Prostate gland (tissue), 2 donors: ENCODE measurements at places on chromosomes 2 and 18.
A peak's percentile ranks its signal among the peaks of the same experiment; 100 is the strongest.

GRCh38 chr18:59272221-59272888 is 899 bp downstream of the RAX start:
- H3K4me3 ChIP-seq: peak overlapping the region; percentile 12
- H3K27me3 ChIP-seq: peaks cover 45% of the 10 kb centered on the region
- no peaks in the 10 kb centered on the region for H3K36me3 ChIP-seq
- DNase-seq: no peak

DNA sequence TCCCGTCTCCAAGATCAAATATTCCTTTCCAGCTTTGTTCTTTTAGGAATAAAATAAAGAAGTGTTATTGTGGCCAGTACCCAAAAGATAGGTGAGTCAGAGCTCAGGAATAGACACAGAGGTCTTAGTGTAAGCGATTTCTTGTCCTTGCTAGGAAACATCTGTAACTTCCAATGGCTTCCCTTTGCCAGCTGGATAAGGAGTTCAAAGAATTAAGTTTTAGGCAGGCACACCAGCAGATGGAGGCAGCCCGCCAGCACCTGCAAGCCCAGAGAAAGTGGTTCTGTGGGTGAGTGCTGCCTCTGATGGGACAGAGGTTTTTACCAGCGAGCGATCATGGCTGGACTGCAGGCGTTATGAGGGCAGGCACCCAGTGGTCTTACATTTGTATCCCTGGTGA is 125.4 kb downstream of the MGAT5 start:
- H3K4me3 ChIP-seq: no peak overlapping the region
- DNase-seq: no peak
- no peaks in the 10 kb centered on the region for H3K4me1 ChIP-seq
- no peaks in the 10 kb centered on the region for H3K27me3 ChIP-seq

DNA sequence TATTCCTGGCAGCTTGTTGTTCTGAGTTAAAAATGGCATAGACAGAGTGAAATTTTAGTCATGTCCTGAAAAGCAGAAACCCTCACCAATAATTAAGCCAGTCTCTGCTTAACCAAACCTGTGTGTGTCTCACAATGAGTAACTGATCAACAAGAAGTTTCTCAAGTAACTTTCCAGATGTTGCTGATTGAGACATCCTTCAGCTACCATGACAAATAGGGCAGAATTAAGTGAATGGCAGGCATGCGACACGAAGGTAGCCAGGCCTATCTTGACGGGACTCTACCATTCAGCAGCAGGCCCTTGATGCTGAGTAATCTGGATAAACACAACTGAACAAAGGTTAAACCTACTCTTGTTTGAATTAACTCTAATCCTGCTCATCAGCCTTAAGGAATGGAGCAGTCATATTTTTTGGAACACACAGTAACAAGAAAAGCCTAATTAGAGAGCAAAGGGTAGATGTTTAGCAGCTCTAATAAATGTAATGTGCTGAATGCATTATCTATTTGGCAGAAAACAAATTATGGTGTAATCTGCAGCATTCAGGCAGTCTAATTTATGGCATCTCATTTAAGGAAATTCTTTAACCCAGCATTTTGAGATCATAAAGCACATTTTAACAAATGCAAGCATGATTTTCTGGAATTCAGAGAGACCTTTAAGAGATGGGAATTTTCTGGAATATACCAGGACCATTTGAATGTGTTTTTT is 159.5 kb upstream of the EPHA4 start:
- no peaks in the 10 kb centered on the region for H3K36me3 ChIP-seq
- no peak overlapping the region for H3K4me3 ChIP-seq
- no peaks in the 10 kb centered on the region for H3K27me3 ChIP-seq
- no peak overlapping the region for H3K27ac ChIP-seq

DNA sequence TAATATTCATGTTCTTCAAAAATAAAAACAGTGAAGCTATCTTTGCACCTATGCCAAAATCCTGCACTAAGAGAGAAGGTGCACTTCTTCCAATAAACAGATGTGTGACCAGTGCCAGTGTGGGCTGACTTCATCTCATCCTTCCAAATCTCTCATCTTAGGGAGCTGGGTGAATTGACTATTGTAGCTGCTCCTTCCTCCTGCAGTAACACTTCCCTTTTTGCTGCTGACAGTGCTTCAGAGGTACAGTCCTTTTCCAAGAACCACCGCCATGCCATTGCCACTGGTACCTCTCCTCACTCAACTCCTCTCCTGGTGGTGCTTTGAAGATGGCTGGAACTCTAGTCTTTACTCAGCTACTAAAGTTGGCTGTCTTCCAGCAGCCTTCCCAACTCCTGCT is 42.1 kb upstream of the ARHGAP25 start:
- H3K4me3 ChIP-seq: no peak overlapping the region
- no peaks in the 10 kb centered on the region for H3K27me3 ChIP-seq
- no peak for DNase-seq
- H3K4me1 ChIP-seq: no peaks in the 10 kb centered on the region
- H3K27ac ChIP-seq: no peak overlapping the region
- no peaks in the 10 kb centered on the region for H3K36me3 ChIP-seq

DNA sequence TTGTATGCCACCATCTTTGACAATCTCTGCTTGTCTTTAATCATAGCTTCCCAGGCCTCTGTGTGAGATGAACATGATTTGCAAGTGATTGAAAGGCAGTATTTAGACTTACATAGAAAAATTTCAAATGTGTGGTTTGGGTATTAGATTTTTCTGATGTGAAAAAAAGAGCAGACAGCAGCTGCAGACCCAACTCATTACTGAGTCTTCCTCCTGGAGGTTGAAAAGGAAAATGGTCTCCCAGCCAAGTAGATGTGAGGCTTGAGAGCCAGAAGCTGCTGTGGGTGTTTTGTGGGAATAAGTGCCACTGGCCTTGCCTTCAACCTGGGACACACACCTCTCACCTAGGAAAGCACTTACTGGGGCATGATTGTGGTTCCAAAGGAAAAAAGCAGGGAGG is 92.5 kb downstream of the KCTD18 start:
- H3K4me3 ChIP-seq: no peak overlapping the region
- H3K27ac ChIP-seq: no peak overlapping the region
- no peaks in the 10 kb centered on the region for H3K36me3 ChIP-seq
- no peaks in the 10 kb centered on the region for H3K27me3 ChIP-seq
- no peaks in the 10 kb centered on the region for H3K4me1 ChIP-seq

- no peaks in the 10 kb centered on the region for H3K36me3 ChIP-seq
- H3K27me3 ChIP-seq: no peaks in the 10 kb centered on the region
- DNase-seq: peak; percentile 50
- no peak overlapping the region for H3K4me3 ChIP-seq
These were observed 199.2 kb downstream of the KLHL29 start for GRCh38 chr2:23584054-23584745.

DNA sequence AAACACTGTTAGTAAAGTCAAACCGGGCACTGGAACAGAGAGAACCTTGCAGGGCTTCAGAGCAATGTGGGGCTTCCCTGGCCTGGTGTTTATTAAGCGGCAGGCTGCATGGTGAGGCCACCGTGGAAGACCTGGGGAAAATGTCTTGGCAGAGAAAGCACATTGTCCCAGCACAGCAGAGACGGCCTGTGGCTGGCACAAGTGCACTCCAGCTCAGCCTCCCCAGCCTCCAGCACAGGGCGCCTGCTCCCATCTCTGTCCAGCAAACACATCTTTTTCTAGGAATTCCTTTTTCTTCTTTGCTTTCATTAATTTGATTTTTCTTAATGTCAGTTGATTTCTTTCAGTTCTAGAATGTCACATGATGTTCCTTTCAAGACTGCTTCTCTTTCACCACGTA is 138.2 kb upstream of the NFATC1 start:
- no peak overlapping the region for H3K4me3 ChIP-seq
- no peak overlapping the region for H3K27ac ChIP-seq
- DNase-seq: no peak
- no peaks in the 10 kb centered on the region for H3K27me3 ChIP-seq

GRCh38 chr2:241689306-241689705 is 2.7 kb upstream of the DTYMK start:
- DNase-seq: no peak
- peaks cover 9% of the 10 kb centered on the region for H3K4me1 ChIP-seq
- H3K27ac ChIP-seq: no peak overlapping the region
- H3K36me3 ChIP-seq: no peaks in the 10 kb centered on the region
- no peaks in the 10 kb centered on the region for H3K27me3 ChIP-seq

GRCh38 chr2:227829337-227829736 is 15.7 kb downstream of the CCL20 start:
- no peaks in the 10 kb centered on the region for H3K4me1 ChIP-seq
- no peaks in the 10 kb centered on the region for H3K36me3 ChIP-seq
- no peak for DNase-seq
- no peak overlapping the region for H3K27ac ChIP-seq

GRCh38 chr2:1427086-1427485 is 13.8 kb downstream of the TPO start:
- no peak overlapping the region for H3K27ac ChIP-seq
- no peak for DNase-seq
- H3K36me3 ChIP-seq: no peaks in the 10 kb centered on the region

GRCh38 chr2:6948677-6949351 is 31.6 kb downstream of the RNF144A start:
- H3K36me3 ChIP-seq: no peaks in the 10 kb centered on the region
- H3K4me3 ChIP-seq: no peak overlapping the region
- no peak for DNase-seq
- H3K27me3 ChIP-seq: no peaks in the 10 kb centered on the region
- H3K27ac ChIP-seq: no peak overlapping the region

DNA sequence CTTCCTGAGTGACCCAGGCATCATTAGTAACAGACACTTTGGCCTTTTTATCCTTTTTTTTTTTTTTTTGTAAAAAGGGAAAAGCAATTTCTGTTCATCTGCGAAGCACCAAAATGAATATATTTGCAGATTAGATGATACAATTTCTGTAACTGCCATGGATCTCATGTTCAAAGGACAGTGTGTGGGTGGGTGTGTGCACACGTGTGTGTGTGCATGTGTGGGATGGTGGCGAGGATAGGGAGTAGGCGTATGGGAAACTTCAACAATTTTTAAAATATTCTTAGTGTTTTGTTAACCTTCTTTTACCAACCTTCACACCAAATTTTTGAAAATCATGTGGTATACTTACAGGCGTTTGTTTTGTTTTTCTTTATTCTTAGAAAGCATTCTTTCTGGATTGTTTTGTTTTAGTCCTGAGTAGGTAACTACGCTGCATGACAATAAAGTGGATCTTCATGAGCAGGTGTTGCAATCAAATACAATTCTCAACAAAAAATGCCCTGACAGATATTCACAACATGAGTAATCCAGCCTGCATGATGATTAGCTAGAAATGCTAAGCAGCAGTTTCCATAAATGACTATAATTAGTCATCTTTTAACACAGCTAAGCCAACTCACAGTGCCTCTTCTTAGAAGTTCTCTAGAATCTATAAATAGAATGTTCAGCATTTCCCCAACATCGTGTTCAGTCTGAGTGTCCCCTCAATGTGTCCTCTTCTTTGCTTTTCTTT is 53.5 kb upstream of the RMDN2 start:
- no peak for DNase-seq
- H3K27ac ChIP-seq: peak overlapping the region; percentile 43
- no peaks in the 10 kb centered on the region for H3K36me3 ChIP-seq
- H3K27me3 ChIP-seq: no peaks in the 10 kb centered on the region
- H3K4me1 ChIP-seq: no peaks in the 10 kb centered on the region
- H3K4me3 ChIP-seq: no peak overlapping the region

DNA sequence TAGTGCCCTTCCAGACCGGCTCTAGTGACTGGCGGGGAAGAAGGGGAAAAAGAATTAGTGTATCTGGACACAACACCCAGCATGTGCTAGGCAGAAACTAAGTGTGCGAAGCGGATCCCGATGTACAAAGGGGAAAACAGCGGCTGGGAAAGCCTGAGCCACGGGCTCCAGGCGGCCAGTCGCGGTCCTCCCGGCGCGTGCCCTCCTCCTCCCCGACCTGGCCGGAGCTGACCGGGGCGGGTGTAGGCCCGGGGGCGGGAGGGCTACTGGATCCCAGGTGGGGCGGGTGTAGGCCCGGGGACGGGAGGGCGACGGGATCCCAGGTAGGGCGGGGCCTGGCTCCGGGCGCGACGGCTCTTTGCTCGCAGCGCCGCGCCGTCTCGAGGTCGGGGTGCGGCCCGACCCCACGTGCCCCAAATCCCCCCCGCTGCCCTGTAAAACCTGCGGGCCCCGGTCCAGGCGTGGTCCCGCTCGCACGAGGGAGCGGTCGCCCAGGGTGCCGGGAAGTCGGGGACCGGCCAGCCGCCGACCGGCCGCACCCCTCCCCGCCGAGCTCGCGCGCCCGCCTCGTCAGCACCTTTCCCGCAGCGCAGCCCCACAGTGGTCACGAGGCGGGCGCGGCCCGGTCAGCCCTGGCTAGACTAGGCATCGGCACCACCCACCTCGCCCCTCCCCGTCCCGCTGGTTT is 48.8 kb downstream of the C2orf42 start:
- H3K4me1 ChIP-seq: no peaks in the 10 kb centered on the region
- peak overlapping the region; percentile 98 for H3K27ac ChIP-seq
- no peak for DNase-seq
- H3K27me3 ChIP-seq: no peaks in the 10 kb centered on the region

DNA sequence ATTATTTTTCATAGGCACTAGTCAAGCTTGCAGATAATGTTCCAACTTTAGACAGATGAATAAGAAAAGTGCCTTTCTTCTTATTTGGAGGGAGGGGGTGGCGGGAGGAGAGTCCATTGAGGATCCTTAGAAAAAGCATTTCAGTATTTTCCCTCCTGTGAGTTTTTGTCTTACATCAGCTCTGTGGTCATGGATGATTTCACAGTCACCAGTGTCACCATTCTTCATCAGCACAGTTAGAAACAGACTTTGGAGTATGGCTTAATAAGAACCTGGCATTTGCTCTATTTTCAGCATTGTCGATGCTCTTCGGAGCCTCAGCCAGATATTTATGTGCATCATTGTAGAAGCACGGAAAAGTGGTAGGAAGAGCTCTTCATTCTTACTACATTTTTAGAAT is 70.1 kb downstream of the SLC39A10 start:
- DNase-seq: no peak
- H3K36me3 ChIP-seq: no peaks in the 10 kb centered on the region
- H3K4me1 ChIP-seq: no peaks in the 10 kb centered on the region
- no peaks in the 10 kb centered on the region for H3K27me3 ChIP-seq
- H3K4me3 ChIP-seq: no peak overlapping the region

- no peak overlapping the region for H3K4me3 ChIP-seq
- no peaks in the 10 kb centered on the region for H3K27me3 ChIP-seq
- no peak for DNase-seq
- no peak overlapping the region for H3K27ac ChIP-seq
These were observed 472.9 kb downstream of the PTPRM start for GRCh38 chr18:8040021-8040420.
